ENCODE measurements at places on chromosomes 2 and 18.

GRCh38 chr2:6233993-6234392 lies 541.8 kb downstream of the SOX11 start:
- no peak for DNase-seq

- DNase-seq: peak; percentile 8
These were observed 3.0 kb downstream of the CD8A start for GRCh38 chr2:86787736-86788135.

DNA sequence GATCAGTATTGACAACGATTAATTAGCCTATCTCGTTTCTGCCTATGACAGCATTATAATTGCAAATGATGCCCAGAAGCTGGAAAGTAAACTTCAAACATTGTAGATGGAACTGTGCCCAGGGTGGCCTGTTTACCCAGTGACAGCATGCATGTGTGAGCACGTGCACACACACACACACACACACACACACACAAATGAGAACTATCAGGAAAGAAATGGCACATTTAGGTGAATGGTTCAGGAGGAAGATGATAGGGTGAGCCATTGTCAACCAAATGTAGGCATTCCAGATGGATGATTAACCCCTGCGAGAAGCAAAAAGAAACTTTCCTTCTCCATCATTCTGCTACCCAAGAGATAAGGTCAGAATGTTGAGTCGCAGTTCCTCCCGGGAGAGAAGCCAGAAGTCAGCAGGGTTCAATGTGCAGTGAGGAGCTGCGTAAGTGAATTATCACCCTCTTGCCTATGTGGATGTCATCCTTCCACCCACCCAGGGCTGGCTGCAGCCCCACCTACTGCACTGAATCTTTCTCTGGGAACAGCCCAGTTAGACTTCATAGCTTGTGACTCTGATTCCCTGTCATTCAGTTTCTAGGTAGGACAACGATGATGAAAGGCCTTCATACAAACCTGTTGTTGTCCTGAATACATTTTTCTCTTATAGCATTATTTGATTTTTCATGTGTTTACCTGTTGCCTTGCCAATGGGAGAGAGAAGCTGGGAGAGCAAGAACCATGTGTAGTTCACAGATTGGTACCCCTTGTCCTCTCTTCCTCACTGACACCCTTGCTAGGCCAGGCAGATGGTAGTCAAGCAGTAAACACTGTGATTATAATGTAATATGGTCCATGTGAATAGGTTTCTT lies 3.5 kb upstream of the APOB start:
- DNase-seq: no peak

DNA sequence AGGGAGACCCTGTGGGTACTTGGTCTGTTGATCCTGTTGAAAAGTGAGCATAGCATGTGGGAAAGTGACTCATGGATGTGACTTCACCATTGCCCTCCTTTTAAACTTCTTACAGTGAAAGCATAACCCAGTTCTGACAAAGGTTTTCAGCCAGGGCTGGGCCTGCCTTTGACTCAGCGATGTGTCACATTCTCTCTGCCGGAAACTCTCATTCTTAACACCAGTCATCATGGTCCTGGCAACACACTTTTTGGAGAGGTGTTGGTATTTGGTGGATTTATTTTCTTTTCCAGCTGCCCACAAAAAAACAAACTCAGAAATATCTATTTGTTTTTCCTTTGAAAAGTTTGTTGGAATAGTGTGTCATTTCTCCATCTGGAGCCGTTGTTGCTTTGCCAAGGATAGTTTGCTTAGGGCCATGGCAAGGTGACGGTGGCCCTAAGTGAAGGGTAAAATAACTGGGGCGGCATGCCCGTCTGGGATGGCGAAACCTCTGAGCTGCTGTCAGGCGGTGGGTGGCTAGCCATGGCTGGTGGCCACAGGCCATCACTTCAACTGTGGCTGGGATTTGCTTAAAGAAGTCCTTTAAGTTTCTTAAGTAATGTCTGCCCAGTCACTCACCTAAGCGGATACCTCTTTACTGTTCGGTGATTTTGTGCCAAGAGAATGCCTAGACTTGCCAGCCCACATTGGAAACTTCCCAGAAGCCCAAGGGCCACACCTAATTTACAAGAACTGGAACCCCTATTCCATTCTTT lies 123.3 kb downstream of the LTBP1 start:
- DNase-seq: no peak

DNA sequence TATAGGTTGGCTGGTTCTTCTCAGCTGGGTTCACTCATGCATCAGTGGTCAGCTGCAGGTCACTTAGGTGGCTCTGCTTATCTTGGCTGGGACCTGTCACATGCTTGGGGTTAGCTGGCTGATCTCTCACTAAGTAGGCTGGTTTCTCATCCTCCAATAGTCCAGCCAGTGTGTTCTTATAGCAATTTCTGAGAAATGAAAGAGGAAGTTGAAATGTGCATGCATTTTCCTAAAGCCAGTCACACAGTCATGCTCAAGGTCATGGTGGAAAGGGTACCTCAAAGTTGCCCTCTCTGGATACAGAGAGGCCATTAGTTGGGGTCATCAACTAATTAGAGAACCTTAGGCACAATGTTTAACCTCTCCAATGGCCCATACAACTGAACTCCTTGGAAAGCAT lies 64.4 kb downstream of the KLHL29 start:
- no peak for DNase-seq

DNA sequence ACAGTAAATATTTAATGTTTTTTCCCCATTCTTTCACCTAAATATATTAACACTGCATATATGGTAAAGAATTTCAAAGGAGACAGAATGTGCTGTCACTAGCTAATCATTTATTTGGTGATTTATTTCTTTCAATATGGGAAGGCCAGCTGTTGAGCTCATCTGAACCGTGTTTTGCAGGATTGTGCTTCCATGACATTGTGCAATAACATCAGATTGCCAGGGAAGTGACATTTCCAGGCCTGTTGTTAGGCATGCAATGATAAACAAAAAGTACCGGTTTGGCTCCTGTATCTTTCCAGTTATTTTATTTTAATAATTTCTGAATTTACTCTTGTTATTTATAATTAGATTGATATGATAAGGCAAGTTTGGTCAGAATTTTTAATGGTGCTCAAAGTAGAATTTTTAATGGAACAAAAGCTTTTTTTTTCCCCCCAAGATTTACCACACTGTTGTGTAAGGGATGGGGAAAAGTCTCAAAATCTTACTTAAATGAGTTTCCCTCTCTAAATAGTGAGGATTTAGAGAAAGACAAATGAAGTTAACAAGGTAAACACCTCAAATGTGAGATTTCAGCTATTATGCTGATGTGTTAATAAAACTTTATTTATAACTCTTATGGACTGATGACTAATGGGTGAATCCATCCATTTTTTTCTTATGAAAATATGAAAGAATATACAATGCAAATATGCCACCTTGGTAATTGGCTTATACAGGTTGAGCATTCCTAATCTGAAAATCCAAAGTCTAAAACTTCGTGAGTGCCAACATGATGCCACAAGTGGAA lies 52.7 kb downstream of the MALT1 start:
- no peak for DNase-seq

- no peak for DNase-seq
These were observed 36.2 kb upstream of the FMNL2 start for GRCh38 chr2:152298754-152299153.

- DNase-seq: no peak
These were observed 109.1 kb downstream of the MCFD2 start for GRCh38 chr2:46806526-46806925.

- DNase-seq: no peak
These were observed 203.4 kb downstream of the ASXL3 start for GRCh38 chr18:33781429-33781828.

DNA sequence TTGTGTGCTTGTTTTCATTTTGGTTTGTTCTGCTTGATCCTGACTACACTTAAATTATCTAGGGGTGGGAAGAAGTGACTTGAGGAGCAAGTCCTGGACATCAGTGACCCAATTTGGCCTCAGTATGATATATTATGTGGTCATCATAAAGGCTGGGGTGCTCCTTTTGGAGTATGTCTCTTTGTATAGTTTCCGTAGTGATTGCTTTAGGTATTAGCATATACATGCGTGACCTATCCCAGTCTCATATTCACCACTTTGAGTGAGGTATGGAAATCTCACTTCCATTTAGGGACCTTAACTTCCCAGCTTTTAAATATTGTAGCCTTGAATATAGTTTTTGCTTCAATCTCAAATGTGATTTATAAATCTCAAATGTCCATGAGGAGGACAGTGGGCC lies 241.0 kb downstream of the PTGR3 start:
- no peak for DNase-seq

DNA sequence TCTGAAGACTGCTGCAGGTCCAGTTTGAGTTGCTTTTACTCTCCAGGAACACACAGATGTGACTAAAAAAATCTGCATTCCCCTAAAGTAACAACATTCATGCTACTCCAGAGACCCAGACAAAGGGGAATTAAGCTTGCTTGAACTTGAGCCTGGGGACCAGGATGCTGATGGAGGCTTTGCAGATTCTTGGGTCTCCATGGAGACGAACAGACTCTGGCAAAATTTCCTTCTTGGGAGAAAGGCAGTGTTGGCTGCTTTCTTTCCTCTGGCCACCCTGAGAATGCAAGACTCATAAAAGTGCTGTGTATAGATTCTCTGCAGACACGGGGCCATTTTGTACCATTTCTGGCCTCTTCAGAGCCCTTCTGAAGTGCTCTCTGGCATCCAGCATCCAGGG lies 112.0 kb downstream of the ACTR3 start:
- no peak for DNase-seq

GRCh38 chr2:2727876-2728511 lies 396.9 kb upstream of the MYT1L start:
- no peak for DNase-seq

DNA sequence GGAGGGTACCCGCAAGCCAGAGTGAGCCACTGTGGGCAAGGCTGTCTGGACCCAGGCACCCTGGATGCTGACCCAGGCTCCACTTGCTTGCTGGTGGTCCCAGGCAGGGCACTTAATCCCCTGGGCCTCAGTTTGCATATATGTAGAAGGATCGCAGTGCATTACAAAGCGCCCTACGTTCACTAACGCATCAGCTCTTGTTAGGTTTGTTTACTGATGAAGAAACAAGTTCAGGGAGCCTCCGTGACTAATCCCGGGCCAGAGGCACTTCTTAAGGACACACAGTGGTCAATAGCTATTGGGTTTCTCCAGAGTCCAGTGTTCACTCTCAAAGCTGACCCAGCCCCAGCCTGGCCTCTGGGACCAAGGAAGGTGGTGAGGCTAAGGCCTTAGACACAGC lies 70.2 kb downstream of the LBH start:
- no peak for DNase-seq

- no peak for DNase-seq
These were observed 36.9 kb downstream of the YWHAQ start for GRCh38 chr2:9593925-9594324.

DNA sequence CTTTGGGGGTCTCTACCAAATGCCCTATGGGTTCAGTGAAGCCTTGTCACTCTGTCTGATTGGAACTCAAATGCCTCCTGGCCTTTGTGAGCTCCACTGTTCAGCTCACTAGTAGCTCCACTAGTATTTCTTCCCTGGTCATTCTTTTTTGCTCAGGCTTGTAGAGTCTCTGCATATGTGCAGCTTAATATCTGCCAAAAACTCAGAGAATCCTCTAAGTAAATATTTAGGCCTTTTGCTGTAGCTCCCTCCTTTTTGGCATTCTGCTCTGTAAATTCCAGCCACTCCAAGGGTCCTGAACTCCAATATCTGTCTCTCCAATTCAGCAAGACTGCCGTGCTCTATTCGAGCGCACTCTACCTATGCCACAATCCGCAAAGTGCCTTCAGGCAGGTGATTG lies 146.5 kb downstream of the MAIP1 start:
- DNase-seq: no peak

DNA sequence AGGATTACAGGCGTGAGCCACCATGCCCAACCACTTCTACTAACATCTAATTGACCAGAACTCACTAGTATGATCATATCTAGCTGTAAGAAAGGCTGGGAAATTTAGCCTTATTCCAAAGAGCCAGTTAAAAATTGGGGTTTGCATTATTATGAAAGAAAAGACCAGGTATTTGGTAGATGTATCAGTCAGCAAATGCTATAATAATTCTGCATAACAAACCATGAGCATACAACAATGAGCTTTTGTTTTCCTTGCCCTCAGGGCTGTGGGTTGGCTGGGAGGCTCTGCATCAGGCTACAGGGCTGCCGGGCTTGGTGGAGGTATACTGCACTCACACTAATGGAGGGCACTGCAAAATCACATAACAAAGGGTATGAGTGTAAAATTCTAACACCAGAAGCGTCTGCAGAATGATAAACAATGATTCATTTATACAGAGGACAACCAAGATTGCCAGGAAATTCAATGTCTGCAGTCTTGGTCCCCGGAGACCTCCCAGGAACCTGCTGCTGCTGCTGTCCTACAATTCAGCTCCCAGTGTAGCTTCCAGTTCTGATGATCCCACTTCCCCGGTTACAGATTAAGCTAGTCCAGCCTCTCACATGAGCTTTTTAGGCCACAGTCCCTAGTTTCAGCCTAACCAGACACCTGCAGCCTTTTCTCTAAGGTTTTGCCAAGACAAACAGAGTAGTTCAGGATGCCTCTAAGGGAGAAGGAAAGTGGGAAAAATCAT lies 32.2 kb upstream of the ST3GAL5 start:
- no peak for DNase-seq

DNA sequence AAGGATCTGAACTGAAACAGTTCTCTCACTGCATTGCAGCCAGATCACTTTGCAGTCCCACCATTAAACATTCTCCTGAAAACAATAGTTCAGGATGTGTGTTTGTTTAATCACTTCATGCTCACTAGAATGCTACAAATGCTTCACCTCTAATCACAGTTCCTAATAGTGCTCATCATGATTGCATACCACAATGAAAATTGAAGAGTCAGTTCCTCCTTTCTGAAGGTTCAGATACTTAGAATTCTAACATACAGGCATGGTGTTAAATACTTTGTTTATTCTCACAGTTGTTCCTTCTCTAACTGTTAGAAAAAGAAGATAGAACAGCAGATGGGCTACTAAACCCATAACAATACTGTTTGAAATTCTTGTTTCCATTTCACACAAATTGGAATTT lies 622.3 kb upstream of the ACVR2A start:
- DNase-seq: no peak

GRCh38 chr18:35334212-35334611 lies 10.0 kb downstream of the ZNF24 start:
- no peak for DNase-seq

DNA sequence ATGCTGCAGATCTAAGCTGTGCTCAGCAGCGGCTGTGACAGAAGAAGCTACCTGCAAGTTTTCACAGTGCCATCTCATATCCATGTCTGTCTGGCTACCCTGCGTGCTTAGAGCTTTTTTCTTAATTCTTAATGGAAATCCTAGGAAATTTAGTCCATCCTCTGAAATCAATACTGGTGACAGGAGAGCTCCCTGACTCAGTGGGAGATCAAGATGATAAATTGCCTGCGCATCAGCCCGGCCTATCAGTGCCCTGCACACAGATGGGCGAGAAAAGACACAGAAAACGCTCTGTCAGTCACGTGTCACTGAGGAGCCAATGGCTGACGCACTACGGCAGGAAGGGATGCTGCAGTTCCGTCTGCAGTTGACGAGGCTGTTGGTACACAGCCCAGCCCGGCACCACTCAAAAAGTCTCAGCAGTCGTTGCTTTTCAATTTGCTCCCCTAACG lies 819.6 kb upstream of the FSHR start:
- DNase-seq: peak; percentile 63

- DNase-seq: no peak
These were observed 10.7 kb upstream of the ID2 start for GRCh38 chr2:8671176-8671575.
